Fibroblast of lung (primary cell): ENCODE measurements at places on chromosomes 6 and 20.
A peak's percentile ranks its signal among the peaks of the same experiment; 100 is the strongest.

GRCh38 chr6:158037771-158038170 is 56.1 kb downstream of the SYNJ2 start:
- no peak for DNase-seq

- no peak for DNase-seq
These were observed 121.9 kb downstream of the MTHFD1L start for GRCh38 chr6:150987371-150987828.

- no peak for DNase-seq
These were observed 56.9 kb downstream of the SYNJ2 start for GRCh38 chr6:158038291-158039177.

- no peak for DNase-seq
These were observed 92.9 kb downstream of the NFATC2 start for GRCh38 chr20:51449498-51450220.

DNA sequence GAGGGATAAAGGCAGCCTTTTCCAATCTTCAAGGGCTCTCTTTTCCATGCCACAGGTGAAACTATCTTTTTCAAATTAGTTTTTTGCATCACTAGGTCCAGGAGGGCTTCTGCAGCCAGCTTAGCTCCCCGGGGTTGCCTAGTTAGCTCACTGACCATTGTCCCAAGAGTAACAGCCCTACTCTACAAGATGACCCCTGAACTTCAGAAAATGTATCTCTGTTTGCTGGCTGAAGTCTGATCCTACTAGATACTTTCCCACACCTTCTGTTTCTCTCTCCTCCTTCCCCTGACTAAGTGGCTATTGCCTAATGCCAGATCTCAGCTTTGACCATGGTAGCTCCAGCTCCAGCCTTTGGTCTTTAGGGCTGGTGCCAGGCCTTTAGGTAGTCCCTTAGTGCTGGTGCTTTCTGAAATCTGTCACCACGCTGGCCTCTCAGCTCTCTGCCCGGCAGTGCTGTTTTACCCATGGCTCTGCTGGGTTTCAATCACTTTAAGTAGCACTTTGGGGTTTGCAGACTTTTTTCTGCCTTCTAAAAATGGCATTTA is 255.1 kb downstream of the RNGTT start:
- DNase-seq: no peak

DNA sequence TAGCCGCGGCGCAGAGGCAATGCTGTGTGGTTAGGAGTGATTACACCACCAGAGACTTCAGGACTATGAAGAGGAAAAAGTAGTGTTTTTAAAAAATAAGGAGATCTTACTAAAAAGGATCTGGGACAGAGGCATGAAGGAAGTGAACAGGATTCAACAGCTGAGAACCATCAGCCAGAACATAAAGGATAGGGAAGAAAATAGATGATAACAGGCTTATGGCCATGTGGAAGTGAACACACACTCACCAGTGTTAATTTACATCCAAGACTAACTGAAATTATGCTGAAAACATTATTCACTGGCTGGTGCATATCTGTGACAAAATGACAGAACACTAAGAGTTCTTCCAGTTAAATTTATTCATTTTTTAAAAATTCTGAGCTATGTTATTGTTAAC is 47.5 kb upstream of the BCLAF1 start:
- peak; percentile 15 for DNase-seq
